ENCODE measurements at places on chromosomes 1 and 21.

DNA sequence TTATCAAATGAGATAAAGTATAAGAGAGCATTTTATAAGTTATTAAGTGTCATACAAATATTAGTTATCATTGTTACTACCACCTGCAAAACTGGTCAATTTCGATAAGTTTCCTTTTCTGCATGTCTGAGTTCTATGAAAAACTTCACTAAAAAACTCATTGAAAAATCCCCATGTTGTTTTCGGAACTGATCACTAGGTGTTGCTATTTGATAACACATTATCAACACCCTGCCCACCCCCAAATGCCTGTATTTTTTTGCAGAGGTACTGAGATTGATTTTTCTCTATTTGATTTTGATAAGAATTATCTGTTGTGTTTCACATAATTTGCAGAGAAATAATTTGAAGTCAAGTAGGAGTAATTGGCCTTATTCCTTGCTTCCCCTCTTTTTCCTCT, 22.1 kb upstream of the DISP1 start:
- peak; percentile 48 for DNase-seq

DNA sequence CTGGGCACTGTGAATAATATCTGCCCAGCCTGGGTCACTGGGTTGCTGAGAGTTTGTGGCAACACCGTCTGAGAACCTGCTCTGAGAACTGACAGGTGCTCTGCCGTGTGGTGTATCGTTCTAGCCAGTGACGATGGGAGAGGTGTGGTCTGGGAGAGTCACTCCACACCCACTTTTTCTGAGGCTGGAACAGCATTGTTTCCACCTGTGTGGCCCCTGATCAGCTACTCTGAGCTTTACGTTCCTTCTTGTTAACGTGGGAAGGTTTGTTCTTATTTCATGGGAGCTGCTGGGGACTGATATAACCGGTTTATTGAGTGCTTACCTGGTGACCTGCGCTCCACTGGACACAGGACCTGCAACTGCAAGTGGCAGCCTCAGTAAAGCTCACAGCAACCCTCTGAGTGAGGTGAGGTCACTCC, 34.8 kb upstream of the TENT5C start:
- no peak for DNase-seq

DNA sequence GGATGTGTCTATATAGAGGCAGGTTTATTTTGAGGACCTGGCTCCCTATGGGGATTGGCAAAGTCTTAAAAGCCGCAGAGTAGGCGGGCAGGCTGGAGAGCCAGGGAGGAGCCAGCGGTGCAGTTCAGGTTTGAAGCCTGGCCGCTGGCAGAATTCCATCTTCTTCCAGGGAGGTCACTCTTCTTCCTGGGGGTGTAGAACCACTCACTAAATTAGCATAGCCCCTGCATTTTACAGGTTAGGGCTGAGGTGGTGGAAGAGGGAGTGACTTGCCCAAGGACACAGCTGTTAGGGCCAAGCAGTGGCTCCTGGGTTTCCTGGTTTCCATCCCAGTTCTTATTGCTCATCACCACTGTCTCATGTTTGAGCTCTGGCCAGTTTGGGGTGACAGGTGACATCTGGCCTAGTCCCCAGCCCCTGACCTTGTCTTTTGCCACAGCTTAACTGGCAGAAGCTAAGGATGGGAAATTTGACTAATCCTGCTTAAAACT, 1.4 kb downstream of the PINK1 start:
- DNase-seq = peak; percentile 73

GRCh38 chr1:26391450-26391849, 18.9 kb upstream of the ZNF683 start:
- peak; percentile 66 for DNase-seq

DNA sequence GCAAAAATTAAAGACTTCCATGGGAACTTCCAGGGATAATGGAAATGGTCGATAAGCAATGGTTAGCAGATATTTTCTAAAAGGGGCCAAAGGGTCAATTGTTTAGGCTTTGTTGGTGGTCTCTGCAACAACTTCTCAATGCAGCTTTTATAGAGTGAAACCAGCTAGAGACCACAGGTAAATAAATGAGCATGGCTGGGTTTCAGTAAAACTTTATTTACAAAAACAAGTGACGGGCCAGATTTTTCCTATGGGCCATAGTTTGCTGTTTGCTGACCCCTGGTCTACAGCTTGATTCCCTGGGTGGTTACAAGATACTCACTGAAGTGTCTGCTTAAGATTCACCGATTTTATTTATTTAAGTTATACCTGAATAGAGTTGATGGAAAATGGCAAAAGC, 22.6 kb upstream of the PRDM15 start:
- no peak for DNase-seq

- DNase-seq = peak; percentile 79
Observed at GRCh38 chr1:247487057-247487456, 29.2 kb upstream of the OR2B11 start.

DNA sequence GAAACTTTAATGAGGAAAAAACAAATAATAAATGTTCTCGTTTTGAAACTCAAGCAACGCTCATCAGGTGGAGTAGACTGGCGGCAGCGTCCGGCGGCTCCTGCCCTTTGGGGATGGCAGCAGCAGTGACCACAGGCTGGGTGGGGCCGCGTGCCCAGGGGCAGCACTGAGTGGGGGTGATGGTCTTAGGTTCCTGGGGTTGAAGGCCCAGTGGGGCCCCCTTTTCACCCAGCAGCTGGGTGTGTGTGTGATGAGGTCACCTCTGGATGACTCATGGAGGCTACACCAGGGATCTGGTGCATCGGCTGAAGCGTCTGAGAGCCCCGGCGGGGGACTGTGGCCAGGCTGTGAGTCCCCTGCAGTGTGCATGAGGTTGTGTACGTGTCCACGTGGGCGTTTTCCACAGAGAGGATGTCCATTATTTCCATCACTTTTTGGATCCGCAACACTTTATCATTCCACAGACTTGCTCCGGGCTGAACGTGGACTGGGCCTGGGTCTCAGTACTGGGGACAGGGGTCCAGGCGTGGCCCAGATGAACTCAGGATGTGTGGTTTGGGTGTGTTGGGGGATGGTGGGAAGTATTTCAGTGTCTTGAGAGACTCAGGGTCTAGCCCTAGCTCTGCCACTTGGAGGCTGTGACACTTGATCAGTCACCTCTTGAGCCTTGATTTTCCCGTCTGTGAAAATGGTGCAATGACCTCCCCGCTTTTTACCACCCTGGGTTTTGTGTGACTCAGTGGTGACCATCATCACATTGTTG, 25.6 kb downstream of the LDLRAP1 start:
- no peak for DNase-seq

- DNase-seq = no peak
Observed at GRCh38 chr1:3607703-3608065, 3.6 kb downstream of the MEGF6 start.

DNA sequence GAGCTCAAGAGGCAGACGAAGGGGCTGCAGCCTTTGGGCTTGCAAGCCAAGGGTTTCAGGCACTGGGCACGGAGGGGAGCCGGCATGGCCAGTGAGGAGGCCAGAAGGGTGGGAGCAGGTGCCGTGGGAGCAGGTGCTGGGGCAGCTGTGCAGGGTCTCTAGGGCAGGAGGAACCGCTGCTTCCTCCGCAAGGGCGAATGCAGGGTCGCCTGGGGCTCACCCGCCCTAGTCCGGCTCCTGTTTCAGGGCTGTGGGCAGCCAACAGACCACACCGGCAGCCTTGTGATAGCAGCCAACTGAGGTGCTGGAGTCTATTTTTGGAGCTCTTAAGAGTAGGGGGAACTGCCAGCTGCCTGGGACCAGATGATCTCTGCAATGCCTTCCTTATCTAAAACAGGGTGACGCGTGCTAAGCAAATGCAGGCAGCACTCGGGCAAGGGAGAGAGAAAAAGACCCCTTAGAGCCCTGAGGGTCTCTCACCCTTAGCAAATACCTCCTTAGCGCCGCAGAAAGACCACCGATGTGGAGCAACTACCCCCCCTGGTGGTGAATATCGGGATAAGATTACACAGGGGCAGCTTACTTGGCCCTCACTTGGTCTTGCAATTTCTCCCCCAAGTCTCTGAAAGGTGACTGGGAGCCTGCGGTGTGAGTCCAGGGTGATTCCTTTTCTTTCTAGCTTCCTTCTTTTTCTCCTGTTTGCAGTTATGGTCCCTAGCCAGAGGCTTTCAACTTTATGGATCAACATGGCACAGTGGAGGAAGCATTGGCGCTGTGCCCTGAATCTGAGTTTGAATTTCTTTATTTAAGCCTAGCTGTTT, 20.7 kb upstream of the MAPKAPK2 start:
- DNase-seq = peak; percentile 86

DNA sequence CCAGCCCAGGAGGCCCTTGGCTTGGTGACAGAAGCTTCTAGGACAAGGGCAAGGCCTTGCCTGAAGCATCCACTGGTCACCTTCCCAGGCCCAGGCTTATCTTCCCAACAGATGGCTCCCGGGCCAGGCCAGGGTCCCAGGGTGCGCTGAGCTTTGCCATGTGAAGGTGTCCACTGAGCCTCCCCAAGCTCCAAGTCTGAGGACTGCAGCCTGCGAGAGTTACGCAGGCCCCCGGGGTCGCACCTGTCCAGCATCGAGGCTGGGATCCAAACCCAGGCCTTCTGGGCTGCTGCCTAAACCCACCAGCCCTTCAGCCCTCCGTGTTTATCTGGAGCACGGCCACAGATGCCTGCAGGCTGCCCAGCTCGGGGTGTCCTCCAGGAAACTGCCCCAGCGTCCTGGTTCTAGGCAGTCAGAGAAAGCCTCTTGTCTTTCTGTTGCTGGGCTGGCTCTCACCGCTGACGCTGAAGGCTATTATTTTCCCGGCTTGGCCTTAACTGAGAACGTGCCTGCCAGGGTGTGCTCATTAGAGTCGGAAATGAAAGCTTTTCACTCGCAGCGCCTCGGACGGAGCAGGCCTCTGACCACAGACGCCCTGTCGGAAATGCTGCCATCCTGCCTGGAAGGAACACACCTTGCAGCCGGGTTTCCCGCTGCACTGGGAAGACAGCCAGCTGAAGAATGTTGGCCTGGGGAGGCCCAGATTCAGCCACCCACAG, 71.4 kb downstream of the MEGF6 start:
- DNase-seq = no peak

GRCh38 chr1:86155051-86155806, 1.3 kb downstream of the COL24A1 start:
- no peak for DNase-seq

GRCh38 chr1:21547876-21548275, 38.7 kb downstream of the ALPL start:
- no peak for DNase-seq

GRCh38 chr1:189350983-189351616, 1126.6 kb downstream of the BRINP3 start:
- no peak for DNase-seq

DNA sequence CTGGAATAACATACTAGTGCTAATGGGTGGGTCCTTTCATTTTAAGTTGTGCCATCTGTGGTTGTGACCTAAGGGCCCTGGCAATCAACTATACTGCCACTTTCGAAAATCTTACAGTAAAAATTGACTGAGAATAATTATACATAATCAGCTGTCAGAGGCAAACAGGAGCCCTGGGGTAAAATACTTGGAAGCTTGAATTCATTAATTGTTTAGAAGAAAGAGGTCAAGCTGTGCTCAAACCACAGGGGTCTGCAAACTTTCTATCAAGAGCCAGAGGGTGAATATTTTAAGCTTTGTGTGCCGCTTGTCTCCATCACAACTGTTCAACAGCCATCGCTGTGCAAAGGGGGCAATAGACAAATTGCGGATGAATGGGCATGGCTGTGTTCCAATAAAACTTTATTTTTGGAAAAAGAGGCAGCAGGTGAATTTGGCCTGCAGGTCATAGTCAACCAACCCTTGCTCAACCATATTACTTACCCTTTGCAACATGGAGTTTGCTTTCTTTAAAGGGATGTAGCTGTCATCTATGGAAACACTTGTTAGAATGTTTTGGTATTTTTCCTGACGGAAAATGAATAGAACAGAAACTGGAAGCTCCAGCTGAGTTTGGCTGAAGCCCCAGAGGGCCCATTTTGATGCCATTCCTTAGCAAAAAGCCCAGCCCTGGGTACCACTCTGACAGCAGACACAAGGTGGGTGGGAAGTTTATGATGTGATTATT, 35.7 kb upstream of the USP1 start:
- DNase-seq = no peak

- DNase-seq = peak; percentile 90
Observed at GRCh38 chr1:91499904-91500755, 521 bp upstream of the CDC7 start.

- peak; percentile 53 for DNase-seq
Observed at GRCh38 chr21:43015906-43016540, 41.7 kb downstream of the PKNOX1 start.

DNA sequence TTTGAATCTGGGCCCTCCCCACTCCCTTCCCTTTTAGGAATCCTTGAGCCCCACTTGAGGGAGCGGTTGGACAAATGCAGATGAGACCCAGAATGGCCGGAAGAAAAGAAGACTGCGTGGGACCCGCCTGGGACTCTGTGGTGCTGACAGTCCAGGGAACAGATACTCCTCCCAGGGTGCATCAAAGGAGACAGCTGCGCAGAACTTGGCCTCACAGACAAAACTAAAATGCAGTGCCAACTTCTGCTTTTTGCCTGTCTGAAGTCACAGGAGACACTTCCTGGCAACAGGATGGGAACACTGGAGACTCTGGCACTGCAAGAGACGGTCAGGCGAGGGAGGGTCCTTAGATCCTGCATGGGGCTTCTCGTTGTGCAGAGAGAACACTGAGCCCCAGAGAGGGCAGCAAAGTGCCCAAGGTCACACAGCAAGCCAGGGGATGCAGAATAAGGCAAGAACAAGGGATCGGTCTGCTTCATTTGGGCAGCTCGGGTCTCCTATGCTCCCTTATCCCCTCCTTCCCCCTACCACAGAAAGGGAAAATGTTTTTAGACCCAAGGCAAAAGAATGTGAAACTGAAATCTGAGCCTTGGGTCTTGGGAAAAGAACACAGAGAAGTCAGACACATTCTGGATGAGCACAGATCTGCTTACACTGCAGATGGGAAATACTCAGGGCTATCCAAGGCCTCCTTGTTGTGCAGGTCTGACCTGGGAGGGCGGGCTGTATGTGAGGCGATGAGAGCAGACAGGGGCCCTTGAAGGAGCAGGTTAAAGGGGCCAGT, 182.4 kb downstream of the TRABD2B start:
- peak; percentile 20 for DNase-seq

DNA sequence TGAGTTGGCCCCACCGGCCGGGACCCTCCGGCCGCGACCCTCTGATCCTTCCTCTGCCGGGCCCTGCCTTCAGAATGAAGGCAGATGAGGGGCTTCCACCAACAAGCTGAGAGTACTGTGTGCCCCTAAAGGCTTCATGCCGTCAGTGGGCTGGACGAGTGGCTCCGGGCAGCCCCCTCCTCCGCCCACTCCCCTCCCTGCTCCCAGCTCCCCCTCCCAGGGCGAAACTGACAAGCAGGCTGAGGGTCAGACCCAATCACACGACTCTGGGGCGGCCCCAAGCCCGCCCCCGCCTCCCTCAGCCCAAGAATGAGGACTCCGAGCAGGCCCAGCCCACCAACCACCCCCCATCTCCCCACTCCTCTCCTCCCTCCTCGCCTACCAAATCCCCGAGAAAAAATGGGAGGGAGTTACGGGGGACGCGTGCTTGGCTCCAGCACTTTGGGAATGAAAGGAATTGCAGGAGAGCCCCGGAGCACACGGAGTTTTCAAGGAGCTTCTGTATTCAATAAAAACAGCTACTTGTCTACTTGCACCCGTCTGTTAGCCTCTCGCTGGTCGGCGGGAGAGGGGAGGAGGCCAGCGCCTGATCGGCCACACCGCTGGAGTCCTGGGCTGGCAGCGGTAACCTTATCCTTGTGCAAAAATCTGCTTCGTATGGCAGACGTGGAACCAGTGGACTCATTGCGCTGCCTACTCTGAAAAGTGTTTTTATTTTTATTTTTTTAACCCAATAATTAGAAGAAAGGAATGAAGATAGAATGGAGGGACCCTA, at the start of gene COL11A1:
Gene COL11A1 (minus strand): TSS at position 147 of the 775 bp plus-strand sequence. CDS start 344 bp downstream, outside the sequence.
- no peak for DNase-seq
